ENCODE measurements at places on chromosomes 4 and X.

DNA sequence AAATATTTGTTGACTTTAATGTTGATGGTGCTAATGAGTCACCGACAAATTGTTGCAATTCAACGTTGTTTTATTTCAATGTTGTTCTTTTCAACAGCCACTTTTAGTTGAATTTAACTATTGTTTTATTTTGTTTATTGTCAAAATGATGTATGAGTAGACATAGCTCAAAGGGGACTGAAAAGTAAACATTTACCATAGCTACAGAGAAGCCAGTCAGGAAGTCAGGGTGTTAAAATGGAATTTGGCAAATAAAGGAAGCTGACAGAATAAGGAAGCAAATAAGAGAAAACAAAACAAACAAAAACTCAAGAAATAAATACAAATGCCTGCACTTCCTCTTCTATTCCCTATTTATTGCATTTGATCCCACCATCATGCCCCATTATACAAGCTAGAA is 648.4 kb upstream of the HTR2C start:
- no peak for DNase-seq

DNA sequence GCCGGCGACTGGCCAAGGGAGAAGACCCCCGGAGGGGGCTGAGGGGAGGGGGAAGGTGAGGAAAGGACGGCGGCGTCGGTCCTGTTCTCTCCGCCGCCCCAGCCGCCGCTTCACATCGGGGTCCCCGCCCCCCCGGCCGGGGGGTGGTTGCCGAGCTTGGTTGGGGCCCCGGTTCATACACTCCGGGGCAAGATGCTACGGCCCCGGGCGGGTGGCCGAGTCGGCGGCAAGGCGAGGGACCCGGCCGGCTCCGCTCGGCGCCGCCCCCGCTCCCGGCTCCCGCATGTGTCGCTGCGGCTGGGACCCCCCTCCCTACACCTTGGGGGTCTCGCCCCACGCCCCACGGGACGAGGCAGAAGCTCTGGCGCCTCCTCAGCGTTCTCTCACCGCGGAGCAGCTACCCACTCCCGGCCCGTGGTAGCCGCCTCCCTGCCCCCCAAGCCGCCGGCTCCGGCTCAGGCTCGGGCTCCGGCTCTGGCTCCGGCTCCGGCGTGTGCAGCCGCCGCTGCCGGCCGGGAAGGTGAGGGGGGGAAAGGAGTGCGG is 461 bp downstream of the FBXW7 start:
- DNase-seq = peak; percentile 33

- no peak for DNase-seq
These were observed 530.1 kb upstream of the SLIT2 start for GRCh38 chr4:19721587-19721986.

DNA sequence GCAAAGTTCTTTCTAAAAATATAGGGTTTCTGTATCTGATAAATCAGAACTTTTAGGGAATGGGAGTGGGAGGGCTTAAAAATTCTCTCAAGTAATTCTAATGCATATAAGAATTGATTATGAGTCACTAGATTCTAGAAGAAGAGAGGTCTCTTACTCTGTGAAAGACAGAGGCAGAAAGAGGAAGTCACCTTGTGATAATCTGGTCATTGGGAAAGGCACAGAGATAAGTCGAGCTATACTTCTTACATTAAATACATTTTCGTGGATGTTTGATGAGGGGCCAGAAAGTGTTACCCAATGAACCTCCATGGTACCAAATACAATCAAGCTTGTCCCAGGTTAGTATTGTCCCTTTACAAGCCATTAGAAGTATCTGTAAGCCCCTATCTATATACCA is 134.4 kb downstream of the MAD2L1 start:
- no peak for DNase-seq

- no peak for DNase-seq
These were observed 4.5 kb upstream of the FGF16 start for GRCh38 chrX:77442728-77443127.

GRCh38 chrX:125710403-125711062 is 390.9 kb downstream of the TEX13C start:
- DNase-seq = no peak

DNA sequence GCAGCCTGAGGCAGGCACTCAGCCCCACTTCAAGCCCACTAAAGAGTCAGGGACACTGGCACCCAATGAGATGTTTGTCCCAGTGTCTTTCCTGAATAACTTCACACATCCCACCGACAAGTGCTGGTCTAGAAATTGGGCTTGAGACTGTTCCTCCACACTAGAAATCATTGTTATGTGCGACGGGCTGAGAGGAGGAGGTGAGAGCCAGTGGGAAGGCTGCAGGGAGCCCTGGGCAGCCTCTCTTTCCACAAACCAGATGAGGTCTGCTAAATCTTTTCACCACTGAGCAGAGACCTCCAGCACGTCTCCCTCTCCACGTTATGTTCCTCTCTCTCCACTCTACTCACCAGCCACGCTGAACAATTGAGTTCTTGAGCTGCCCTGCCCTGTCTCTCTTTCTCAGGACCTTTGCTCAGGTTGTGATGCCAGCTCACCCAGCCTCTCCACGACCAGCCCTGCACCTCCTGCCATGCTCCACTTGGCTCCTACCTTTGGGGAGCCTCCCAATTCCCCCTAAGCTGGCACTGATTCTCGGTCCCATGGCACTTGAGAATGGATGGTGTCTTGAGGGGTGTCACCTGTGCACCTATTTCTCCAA is 8.4 kb downstream of the SCD5 start:
- DNase-seq = no peak

- DNase-seq = no peak
These were observed 206.8 kb upstream of the KLHL4 start for GRCh38 chrX:87310780-87311179.

DNA sequence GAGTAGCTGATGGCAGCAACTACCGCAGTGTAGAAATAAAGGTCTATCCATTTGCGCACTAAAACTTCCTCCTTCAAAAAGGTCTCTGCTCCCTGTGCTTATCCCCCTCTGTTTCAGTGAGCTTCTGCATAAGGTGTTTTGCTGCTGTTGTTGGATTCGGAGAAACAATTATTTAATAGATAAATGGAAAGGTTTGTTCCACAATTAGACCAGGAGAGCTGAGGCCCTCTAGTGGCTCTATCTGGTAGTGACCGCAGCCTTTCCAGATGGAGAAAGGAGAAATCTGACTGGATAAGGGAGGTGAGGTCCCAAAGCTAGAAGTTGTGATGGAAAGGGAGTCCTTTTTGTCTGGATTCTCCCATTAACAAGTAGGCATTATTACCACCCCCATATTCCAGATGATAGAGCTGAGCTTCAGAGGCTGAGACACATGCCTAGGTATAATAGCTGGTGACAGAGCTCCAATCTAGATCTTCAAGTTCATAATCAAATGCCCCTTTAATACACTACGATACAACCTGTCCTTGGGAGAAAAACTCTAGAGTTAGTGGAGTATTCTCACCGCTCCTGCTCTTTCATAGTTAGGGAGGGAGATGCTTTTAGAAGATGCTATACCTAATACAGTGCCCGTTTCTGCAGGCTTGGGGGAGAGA is 5.1 kb upstream of the GABRQ start:
- DNase-seq = peak; percentile 28

GRCh38 chr4:16117164-16117563 is 33.3 kb upstream of the PROM1 start:
- no peak for DNase-seq

GRCh38 chr4:127844601-127845116 is 36.0 kb upstream of the PLK4 start:
- no peak for DNase-seq

- DNase-seq = no peak
These were observed 652.2 kb upstream of the DIPK2B start for GRCh38 chrX:45852884-45853283.

DNA sequence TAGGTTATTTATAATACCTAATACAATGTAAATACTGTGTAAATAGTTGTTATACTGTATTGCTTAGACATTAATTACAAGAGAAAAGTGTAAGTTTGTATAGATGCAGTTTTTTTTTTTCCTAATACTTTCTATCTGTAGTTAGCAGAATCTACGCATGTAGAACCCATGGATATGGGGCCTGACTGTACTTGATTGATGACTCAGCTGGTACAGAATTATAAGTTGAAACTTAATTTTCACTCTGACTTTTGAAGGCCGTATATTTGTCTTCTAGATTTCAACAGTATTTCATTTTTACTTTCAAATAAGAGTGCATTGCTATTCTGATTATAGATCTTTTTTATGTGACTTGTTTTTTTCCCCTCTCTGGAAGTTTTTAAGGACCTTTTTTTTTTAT is 30.8 kb upstream of the NDUFC1 start:
- DNase-seq = no peak

- DNase-seq = no peak
These were observed 49.8 kb upstream of the HSD17B10 start for GRCh38 chrX:53483838-53484405.

GRCh38 chr4:784401-785331 is 41.3 kb downstream of the CPLX1 start:
- DNase-seq = no peak

All from CD4-positive, alpha-beta T cell treated with Interleukin-17A for 4 hours (primary cell).